ENCODE measurements at places on chromosomes 1 and 21.

GRCh38 chr1:65959896-65960567, 167.3 kb downstream of the PDE4B start:
- DNase-seq = peak; percentile 81

GRCh38 chr1:230682882-230683610, 30.9 kb downstream of the AGT start:
- DNase-seq = no peak

DNA sequence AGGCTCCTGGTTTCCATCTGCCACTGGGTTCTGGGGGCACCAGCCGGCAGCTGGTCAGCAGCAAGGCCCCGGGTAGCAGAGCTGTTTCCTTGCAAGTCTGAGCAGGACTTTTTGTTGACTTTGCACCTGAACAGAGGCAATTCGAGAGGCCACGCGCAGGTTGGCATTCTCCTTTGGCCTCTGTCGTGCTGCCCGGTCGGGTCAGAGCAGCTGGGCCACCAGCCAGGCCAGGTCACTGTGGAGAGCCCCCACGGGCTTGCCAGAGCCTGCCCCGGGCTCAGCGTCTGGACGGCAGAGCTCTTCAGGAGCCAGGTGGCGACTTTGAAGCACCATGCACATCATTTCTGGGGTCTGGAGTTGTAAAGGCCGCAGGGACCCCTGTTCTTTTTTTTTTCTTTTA, 28.4 kb upstream of the TMEM52 start:
- no peak for DNase-seq

- peak; percentile 44 for DNase-seq
Measured at GRCh38 chr21:22516230-22516629, 1518.0 kb downstream of the NCAM2 start.

GRCh38 chr1:66365635-66366034, 168.3 kb upstream of the SGIP1 start:
- DNase-seq = no peak

- no peak for DNase-seq
Measured at GRCh38 chr1:8860738-8861516, 17.6 kb downstream of the ENO1 start.

- no peak for DNase-seq
Measured at GRCh38 chr21:34692458-34693020, 23.7 kb downstream of the CLIC6 start.

DNA sequence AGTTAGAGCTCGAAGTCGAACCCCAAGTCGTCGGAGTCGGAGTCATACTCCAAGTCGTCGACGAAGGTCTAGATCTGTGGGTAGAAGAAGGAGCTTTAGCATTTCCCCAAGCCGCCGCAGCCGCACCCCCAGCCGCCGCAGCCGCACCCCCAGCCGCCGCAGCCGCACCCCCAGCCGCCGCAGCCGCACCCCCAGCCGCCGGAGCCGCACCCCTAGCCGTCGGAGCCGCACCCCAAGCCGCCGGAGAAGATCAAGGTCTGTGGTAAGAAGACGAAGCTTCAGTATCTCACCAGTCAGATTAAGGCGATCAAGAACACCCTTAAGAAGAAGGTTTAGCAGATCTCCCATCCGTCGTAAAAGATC, 12.1 kb downstream of the SON start:
- no peak for DNase-seq

GRCh38 chr1:147071142-147071541, 101.1 kb downstream of the PRKAB2 start:
- DNase-seq = no peak

DNA sequence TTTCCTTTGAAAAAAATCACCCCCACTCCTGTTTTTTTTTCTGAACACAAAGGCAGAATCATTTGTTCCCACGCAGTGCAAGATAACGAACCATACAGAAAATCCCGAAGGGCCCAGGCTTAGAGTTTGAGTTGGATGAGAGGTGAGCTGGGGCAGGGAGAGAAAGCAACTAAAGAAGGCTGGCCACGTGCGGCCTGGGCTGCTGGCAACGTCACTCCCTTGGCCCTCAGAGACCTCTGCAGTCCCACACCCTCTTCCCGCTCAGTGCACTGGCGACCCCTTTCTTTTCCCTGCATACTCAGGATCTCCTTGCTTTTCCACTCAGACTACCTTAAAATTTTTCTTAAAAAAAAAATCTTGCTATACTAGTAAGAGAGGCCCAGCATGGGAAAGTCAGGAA, 28.2 kb upstream of the CRNN start:
- no peak for DNase-seq

GRCh38 chr1:161986328-161986727, 37.3 kb downstream of the OLFML2B start:
- no peak for DNase-seq

DNA sequence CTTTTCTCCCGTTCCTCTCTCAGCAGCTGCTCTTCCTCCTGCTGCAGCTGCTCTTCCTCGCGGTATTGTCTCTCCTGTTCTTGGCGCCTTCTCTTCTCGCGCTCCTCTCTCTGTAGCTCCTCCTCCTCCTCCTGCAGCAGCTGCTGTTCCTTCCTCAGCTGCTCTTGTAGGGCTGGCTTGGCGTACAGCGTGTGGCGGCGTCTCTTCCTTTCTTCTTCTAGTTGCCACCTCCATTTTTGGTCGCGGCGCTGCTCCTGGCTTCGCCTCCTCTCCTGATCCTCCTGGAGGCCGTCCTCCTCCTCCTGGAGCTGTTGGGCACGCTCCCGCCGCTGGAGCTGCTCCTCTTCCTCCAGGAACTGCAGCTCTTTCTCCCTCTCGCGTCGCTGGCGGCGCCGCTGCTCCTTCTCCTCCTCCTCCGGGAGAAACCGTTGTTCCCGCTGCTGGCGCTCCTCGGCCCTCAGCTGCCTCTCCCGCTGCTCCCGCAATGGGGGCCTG, 4.8 kb downstream of the TCHH start:
- DNase-seq = peak; percentile 30

GRCh38 chr1:193184776-193185175, 1.6 kb downstream of the B3GALT2 start:
- no peak for DNase-seq

GRCh38 chr1:227896710-227897655, 50.7 kb downstream of the WNT9A start:
- no peak for DNase-seq
